ENCODE measurements at places on chromosomes 4 and X.

GRCh38 chrX:53281963-53282695 is 745 bp upstream of the IQSEC2 start:
- DNase-seq: no peak

DNA sequence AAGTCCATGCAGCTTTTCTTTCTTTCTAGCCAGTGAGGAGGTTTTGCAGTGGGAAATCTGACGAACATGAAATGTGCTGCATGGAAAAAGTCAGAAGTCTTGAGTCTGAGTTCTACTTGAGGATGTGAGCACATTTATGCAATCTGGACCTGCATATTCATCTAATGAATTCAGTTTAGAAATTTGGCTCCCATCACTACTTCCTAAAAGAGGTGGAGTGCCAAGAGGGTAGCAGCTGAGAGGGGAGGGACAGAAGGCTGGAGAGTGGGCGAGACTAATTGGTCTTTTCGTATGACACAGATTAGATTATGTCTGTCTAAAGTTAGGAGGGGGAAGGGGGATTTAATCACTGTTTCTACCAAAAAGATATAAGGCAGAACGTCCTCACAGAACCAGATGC is 535.9 kb downstream of the IQCM start:
- no peak for DNase-seq

GRCh38 chr4:186500721-186501304 is 54.6 kb downstream of the MTNR1A start:
- no peak for DNase-seq

- DNase-seq: no peak
Observed at GRCh38 chrX:134684956-134685355, 26.7 kb upstream of the PLAC1 start.

GRCh38 chr4:138706201-138706600 is 309.4 kb upstream of the NOCT start:
- no peak for DNase-seq

DNA sequence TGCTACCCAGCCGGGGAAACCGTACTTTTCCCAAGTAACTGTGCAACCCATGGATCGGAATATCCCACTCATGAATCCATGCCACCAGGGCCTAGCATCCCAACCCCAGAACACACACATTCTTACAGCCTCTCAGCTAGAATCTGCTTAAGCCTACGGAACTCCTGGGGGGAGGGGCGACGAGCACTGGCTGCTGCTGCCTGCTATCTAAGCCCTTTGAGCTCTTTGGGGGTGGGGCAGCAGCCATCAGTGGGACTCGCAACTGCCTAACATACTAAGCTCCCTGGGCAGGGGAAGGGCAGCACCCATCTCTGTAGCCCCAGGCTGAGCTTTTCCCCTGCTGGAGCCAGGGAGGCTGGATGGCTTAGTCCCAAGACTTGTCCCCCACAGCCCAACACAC is 28.6 kb downstream of the NUDT10 start:
- DNase-seq: no peak

DNA sequence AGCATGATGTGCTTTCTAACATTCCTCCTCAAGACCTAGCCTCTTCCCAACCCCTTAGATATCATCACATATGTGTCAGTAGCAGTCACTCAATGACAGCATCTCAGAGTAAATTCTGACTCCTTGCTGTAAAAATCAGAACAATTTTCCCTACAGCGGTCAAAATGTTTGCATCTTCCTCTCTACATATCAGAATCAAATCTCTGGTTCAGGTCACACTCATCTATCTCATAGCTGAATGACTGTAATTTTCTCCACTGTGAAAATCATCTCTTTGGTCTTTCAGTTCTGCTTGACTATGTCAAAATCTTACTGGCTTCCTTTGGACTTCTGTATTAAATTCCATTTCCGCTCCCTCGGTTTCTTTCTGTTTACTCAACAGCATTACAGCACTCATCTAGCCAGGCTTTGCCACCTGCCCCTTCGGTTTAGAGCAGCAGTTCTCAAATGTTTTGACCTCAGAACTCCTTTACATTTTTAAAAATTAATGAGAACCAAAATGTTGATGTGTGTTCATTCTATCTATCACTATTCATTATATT is 57.3 kb downstream of the AGA start:
- DNase-seq: no peak

GRCh38 chr4:89109841-89110540 is 1.3 kb upstream of the TIGD2 start:
- no peak for DNase-seq

DNA sequence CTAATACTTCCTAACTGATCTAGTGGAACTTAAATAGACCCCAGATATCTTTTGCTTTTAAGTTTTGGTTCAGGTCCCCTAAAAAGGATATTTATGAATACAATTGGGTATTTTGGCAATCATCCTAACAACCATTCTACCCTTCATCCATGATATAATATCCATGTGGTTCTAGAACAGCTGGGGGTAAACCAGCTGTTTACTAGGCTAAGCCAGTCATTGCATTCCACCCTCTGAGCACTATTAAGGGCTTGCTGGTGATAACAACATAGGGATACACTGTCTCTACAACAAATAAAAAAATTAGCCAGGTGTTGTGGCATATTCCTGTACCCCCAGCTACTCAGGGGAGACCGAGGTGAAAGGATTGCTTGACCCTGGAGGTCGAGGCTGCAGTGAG is 54.8 kb upstream of the MAPK10 start:
- DNase-seq: no peak

GRCh38 chr4:88178626-88179231 is 20.3 kb upstream of the ABCG2 start:
- no peak for DNase-seq

GRCh38 chr4:54912155-54912554 is 213.2 kb downstream of the KDR start:
- no peak for DNase-seq

DNA sequence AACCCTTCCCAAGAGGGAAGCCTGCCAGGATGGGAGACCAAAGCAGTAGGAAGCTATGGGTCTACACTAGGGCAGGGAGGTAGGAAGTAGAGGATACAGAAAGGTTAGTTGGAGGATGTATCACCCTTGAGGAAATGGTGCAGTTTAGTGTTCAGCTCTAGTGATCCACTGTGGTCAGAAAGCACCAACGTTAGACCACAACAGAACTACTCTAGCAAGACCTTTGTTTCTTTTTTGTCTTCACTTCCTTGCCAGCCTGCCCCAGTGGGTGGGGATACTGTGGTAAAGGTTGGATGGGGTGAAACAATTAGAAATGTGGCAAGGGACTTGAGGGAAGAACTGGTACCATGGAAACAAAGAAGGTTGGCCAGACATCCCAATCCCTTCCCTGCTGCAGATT is 83.3 kb downstream of the DDIT4L start:
- DNase-seq: no peak

DNA sequence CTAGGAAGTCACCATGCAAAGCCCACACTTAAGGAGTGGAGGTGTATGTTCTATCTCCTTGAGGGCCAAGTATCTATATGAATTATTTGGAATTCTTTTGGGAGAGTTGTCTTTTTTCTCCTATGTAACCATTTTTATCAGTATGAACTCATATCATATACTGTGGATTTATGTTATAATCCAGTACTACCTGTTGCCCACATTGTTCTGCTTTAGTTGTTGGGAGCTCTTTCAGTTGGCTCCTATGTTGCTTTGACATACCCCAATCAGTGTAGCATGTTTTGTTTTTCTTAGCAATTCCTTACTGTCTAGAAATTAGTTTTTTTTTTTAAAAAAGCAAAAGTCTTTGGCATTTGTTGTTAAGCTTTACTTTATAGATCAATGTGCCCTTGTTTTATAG is 13.0 kb downstream of the UCHL1 start:
- no peak for DNase-seq

- DNase-seq: no peak
Observed at GRCh38 chr4:69731847-69732246, 28.6 kb downstream of the SULT1B1 start.

GRCh38 chrX:101108284-101108683 is 10.3 kb downstream of the CENPI start:
- no peak for DNase-seq

DNA sequence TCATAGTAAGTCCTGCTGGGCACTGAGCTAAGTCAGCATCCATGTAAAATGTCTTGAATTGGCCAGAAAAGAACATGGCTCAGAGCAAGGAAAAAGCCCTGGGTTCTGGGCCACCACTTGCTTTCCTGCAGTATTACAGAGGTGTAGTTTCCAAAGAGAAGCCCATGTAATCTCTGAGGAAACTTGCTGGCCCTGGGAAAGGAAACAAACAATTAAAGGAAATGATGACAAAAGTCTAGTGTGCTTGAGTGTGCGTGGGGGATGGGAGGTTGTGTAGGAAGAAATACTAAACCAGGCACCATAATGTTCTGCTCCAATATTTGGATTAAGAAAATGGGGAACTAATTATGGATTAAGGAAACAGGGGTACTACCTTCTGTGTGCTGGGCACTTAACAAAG is 39.5 kb upstream of the SMIM10L2A start:
- no peak for DNase-seq

- DNase-seq: no peak
Observed at GRCh38 chr4:140186082-140186438, 32.1 kb upstream of the MAML3 start.

GRCh38 chr4:73086095-73086868 is 16.8 kb upstream of the COX18 start:
- DNase-seq: no peak

GRCh38 chrX:150599226-150599625 is 30.8 kb downstream of the MTM1 start:
- no peak for DNase-seq

DNA sequence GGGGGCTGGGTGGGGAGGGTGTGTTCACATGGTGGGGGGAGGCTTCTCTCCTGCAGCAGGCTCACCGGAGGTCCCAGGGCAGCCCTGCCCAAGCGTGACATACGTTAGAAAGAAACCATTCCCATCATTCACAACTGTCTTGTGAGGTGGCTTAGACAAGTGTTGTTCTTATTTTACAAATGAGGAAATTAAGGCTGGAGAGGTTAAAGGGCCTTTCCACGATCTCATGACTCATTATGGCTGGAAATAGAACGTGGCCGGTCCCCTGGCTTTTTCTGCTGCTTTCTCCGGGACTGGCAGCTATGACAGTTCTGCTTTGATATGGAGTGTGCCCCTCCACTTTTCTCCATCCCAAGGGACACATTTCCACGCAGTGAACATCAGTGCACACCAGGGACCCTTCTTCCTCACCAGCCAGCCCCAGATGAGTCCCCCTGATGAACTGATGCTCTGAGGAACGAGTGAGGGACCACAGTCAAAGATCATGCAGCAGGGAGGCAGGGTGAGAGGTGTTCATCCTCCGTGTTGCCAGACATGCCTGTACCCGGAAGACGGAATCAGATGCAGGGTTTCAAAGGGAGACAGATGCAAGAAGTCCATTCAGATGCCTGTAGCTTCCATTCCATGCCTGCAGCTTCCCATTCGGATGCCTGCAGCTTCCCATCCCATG is 64.0 kb upstream of the ACSL1 start:
- no peak for DNase-seq

- no peak for DNase-seq
Observed at GRCh38 chrX:151359931-151360871, 36.8 kb upstream of the VMA21 start.

DNA sequence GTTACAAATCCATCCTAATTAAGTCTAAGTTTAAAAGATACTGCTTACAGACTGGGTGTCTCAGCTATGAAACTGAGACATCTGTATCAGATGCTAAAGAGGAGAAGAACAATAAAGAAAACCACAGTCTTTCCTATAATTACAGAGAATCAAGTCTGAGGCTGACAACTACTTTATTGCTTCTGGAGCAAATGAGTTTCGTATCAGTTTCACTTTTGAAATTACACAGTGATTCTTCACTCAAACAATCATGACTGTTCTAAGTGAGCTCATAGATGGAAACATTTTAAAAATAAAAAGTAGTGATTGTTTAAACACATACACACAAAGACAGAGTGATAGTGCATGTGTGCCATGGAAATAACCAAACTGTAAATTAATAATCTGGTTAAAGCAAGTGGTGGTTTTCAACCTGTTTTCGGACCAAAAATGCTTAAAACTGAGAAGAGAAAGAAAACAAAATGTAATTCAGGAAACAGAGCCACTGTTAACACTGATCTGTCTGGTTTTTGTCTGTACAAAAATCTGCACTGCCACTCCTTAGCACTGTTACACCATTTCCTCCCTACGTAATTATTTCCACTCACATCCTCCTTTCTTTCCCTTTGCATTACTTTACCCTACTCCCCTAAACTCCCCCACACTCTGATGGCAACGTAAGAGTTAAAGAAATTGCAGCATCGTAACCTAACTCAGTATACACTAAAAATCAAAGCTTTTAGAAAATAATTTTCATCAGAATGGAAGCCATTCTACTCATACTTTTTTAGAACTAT is 12.5 kb downstream of the RFC1 start:
- peak; percentile 16 for DNase-seq

DNA sequence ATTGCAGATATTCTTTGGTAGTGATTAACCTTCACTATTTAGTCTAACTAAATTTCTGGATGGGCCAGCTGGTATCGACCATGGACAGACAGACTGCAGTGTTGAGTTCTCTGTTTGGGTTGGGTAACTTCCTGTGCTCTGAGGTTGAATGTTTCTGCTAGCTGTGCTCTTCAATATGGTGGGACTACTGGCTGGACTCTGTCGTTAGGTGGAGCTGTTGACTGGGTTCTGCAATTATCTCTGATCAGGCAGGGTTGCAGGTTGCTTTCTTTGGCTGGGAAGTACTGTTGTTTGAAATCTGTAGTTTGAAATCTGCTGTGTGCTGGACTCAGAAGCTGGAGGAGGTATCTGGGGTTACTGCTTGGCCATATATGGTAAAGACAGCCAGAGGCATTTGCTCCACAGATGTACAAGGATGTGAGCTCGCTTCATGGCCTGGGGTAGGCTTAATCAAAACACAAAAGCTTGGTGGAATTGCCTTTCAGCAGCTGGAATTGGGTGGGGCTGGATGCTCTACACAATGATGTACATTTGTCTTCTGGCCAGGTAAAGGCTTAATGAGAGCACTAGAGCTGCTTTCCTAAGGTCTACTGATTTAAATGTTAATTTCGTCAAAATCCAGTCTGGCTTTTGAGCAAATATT is 1472.0 kb downstream of the FAM133A start:
- DNase-seq: no peak

GRCh38 chr4:40490481-40490880 is 139.2 kb downstream of the RBM47 start:
- DNase-seq: no peak

DNA sequence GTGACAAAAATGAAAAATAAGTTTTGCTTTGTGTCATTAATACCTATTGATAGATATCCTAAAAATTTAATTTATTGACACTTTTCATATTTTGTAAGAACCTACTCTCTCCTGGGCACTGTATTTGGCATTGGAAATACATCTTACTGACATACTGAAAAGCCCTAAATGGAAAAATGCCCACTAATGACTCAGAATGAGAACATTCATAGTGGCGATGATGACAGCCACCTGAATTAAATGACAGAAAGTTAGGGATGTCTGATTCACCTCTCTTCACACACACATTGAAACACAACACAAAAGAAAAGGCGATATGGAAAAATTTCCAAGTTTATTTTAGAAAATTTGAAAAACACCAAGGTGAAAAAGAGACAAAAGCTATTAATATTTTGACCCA is 992.3 kb downstream of the STPG2 start:
- DNase-seq: no peak

GRCh38 chrX:135114392-135114791 is 5.9 kb downstream of the ETDB start:
- DNase-seq: no peak

All from mucosa of descending colon (tissue), 3 donors.